ENCODE measurements at places on chromosomes 4 and X. TPM values are rescaled to one million over a fixed set of nuclear protein-coding genes. Genes with fewer than 3 reads are reported as not detected.

CXCL13 gene
- total RNA-seq: 0.26 TPM

- DNase-seq: no peak
These were observed 3.5 kb downstream of the PNCK start for GRCh38 chrX:153669901-153670731.

DNA sequence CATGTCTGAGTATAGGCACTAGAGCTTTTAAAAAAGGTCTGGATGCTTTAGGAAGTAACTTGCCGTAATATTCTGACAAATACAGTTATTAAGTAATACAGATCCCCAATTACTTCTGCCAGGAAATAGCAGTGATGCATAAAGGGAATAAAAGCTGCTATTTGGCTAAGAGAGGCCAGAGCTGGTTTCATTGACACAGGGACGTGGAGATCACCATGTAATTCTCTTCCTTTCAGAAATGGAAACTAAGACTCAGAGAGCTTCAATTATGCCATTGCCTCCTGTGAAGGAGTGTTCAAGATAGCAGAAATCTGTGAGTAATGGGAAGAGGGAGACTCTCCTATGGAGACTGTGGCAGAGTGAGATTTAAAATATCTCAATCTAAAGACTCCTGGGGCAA is 238.1 kb downstream of the SLITRK2 start:
- no peak for DNase-seq

- DNase-seq: no peak
These were observed 209.7 kb upstream of the ARHGAP24 start for GRCh38 chr4:85265234-85265633.

- DNase-seq: no peak
These were observed 67.4 kb upstream of the EPHA5 start for GRCh38 chr4:65737672-65738071.

- DNase-seq: no peak
These were observed 62.8 kb upstream of the NEIL3 start for GRCh38 chr4:177246641-177247584.

- DNase-seq: no peak
These were observed 7.9 kb downstream of the PITX2 start for GRCh38 chr4:110614976-110615352.

DNA sequence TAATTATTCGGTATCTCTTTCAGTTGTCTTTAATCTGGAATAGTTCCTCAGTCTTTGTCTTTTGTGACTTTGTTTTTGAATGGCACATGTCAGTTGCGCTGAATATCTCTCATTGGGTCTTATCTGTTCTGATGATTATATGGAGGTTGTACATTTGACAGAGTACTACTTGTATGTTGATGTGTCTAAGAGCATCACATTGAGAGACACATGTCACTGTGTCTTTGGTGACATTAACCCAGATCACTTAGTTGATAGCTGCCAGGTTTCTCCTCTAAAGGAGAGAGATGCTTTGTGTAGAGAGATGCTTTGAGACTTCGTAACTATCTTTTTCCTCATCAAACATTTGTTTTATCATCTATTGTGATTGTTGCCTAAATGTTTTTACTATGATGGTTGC is 92.1 kb downstream of the USP9X start:
- DNase-seq: no peak

SLIT2 gene
- not detected for total RNA-seq

- no peak for DNase-seq
These were observed 299.1 kb upstream of the BMP3 start for GRCh38 chr4:80731436-80731835.

- no peak for DNase-seq
These were observed 278.1 kb downstream of the NKX6-1 start for GRCh38 chr4:84220990-84221389.

DNA sequence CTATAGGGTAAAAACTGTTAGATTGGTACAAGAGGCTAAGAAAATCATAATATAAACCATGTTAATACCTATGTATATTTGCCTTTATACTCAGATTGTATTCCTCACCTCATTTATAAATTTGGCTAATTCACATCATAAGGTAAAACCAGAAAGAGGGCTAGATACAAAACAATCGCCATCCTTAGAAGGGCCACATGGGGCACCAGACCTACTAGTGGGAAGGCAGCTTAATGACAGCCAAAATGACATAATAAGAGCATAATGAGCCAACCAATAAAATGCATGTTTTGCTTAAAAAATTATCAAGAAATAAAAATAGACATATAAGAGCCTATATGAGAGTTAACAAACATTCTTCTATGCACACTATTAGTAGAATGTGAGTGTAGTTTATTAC is 107.3 kb upstream of the PRDX4 start:
- DNase-seq: no peak

DNA sequence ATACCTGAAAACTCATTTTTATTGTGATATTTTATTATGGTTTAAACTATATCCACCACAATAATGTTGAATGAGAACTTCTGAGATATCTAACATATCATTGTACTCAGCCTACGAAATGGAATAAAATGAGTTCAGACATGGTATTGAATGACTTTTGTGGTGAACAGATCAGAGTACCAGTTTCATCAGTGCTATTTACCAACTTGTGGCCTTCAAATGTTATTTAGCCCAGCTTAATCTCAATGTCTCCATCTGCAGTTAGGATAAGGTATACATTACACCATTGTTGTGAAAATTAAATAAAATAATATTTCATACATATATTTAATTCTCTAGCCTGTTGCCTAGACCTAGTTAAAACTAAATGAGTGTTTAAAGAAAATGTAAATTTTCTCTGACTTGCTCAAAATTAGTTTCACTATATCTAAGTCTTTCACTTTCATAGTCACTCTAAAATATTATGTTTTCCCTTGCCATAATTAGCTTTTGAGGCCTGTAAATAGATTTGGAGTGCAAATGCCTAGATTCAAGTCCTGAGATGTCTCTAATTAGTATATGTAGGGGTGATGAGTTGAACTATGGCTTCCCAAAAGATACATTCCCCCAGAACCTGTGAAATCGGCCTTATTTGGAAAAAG is 594.2 kb downstream of the STPG2 start:
- no peak for DNase-seq

DNA sequence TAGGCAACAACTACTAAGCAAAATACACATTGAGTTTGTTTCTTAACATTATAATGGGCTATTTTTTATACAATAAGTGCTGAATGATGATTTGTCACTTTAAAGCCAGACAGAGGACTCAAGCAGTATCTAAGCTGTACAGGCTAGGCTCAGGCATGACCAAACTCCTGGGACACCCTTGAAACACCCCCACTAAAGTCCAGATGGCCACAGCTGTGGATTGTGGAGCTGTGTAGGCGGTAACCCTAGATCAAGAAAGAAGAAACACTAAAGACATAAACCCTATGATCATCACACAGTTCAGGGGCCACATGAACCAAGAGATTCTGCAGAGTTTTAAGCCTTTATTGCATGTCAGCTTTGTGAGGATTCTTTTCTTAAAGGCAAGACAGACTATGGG is 25.1 kb downstream of the TAB3 start:
- no peak for DNase-seq

F11 gene
- not detected for total RNA-seq

DNA sequence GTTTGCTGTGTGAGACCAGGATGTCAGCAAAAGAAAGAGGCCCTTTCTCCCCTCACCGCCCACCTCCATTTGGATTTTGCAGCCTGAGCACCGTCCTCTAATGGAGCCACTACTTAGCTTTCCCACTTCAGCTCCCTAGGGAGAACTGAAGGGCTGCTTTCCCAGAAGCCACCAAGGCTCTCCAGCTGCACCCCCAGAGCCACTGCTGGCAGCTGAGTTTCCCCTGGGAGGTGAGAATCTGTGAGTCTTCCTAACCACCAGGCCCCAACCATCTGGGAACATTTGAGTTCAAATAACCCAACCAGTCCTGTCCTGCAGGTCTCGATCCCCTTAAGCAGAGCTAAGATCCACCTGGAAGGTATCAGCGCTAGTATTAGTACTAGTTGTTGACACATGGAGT is 173.1 kb upstream of the USP9X start:
- no peak for DNase-seq

MTMR8 gene
- 5.0 TPM for total RNA-seq

GRIA3 gene
- total RNA-seq: not detected

DNA sequence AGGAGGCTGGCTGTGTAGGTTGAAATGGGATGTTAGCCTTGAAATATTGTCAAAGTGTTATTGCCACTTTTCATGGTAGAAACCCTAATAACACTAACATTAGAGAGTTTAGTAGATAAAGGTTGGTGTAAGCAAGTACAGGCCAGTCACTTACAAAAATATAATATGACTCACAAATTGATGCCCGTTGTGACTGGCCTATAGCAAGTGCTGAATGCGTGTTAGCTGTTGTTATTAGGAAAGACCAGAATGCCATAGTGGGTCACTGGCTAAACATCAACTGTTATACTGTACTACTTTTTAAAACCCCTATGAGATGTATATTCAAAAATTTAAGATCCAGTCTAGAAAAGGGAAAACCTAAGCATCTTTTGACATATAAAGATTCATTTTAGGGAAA is 20.4 kb upstream of the GDPD2 start:
- DNase-seq: no peak

DNA sequence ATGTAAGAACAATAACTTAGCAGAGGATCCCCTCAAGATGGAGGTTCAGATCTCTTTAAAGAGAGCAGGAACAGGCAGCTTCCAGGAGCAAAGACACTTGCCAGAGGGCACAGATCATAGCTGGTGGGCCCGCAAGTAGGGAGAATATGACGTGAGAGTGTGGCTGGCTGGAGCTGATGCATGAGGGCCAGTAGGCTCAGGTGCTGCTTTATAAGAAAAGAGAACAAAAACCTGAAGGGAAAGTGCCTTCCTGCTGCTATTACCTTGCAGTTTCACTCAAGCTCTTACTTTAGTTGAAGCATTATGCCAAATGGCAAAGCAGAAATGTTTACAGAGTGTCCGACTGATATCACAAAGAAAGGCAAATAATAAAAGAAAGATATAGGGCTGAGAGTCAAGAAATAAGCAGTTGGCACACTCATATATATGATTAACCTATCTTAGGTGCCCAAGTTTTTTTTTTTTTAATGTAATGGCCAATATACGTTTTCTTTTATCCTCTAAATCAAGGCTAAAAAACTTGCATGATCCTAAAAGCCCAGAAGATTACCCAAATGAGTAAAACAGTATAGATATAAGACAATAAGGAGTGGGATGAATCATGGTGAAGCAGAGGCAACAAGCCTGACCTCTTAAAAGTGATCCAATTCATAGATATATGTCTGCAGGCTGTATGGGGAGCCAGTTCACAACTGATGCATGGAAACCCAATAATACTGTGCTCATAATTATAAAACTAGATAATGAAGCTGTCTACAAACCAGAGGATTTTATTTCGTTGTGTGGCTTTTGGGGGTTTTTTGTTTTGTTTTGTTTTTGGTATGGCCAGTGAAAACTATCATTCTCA is 12.6 kb downstream of the NR0B1 start:
- DNase-seq: no peak

DNA sequence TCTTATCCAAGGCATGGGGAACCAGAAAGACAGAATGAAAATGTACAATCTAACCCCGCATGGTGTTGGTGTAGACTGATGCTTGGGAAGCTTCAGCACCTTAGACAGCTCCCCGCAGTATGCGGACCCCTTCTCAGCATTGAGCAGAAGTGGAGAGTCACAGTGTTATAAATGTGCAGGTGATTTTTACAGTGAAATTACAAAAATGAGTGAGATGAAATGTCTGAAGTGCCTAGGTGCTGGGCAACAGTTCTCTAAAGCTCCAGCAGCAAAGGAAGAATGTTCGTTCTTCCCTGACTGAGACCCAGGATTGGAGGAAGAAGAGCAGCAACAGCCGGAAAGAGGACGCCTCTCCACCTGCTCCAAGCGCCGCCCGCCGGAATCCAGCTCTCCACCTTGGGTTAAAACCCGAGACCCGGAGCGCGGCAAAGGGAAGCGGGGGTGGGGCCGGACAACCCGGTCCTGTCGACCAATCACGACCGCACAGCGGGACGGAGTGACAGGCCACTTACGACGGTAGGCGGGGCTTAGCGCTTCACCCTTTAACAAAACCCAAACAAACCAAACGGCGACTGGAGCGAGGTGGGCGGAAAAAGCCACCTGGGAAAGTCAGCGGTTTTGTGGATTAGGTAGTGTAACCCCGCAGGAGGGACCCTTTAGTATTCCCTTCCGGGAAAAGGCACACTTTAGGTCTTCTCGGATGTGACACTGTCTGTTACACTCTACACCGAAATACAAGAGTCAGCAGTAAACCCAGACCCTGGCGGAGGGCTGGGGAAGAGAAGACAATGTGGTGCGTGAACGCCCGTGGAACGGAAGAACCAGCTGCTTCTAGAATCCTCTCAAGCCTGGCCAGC is at the start of gene GLRA3:
GLRA3 (minus strand) TSS at position 403 of the 857 bp plus-strand sequence. CDS start 436 bp downstream, outside the sequence.
- DNase-seq: no peak

GRCh38 chr4:7768736-7769135 is 170.9 kb downstream of the AFAP1 start:
- DNase-seq: no peak

DNA sequence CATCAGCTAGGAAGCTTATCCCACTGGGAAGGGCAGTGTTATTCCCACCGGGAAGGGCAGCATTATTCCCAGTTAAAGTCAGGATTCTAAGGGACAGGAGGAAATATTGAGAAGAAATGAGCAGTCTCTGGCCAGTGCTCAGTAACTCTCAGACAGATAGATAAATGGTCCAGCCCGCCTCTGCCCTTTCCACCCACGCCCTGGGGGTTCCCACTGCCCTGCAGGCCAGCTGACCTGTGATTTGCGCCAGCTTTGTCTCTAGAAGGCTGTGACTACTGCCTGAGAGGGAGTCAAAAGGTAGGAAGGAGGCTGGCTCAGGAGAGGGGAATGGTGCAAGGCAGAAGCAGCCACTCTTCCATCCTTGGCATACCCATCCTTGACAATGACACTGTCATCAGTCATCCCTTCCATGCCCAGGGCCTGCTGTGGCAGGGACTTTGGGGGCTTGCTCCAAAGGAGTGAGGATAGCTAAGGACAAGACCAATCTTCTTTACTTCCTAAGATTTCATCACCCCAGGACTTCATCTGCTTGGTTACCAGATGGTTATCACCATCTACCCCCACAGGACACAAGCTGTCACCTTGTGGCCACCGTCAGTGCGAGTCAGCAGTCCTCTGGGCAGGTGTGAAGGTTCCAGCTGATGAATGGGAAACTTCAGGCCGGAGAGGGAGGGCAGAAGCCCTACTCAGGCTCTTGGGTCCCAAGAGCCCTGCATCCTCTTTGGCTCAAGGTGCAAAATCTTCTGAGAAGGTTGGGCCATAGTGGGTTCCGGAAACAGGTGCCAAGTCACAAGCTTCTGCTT is 49.5 kb downstream of the SEPSECS start:
- no peak for DNase-seq

FAM114A1 gene
- total RNA-seq: 0.48 TPM

OCIAD1 gene
- total RNA-seq: 147 TPM

MGAT4D gene
- total RNA-seq: not detected

USP27X gene
- 2.1 TPM for total RNA-seq

GRCh38 chr4:159106636-159107035 is 3.8 kb downstream of the RAPGEF2 start:
- no peak for DNase-seq
